ENCODE measurements at places on chromosomes 7 and 10.

GRCh38 chr10:77313066-77313750 lies 324.4 kb downstream of the KCNMA1 start:
- no peak for DNase-seq

- no peak for DNase-seq
Observed at GRCh38 chr10:125187238-125188194, 27.2 kb upstream of the CTBP2 start.

GRCh38 chr10:131312478-131312836 lies 936 bp upstream of the TCERG1L start:
- DNase-seq: peak; percentile 7

DNA sequence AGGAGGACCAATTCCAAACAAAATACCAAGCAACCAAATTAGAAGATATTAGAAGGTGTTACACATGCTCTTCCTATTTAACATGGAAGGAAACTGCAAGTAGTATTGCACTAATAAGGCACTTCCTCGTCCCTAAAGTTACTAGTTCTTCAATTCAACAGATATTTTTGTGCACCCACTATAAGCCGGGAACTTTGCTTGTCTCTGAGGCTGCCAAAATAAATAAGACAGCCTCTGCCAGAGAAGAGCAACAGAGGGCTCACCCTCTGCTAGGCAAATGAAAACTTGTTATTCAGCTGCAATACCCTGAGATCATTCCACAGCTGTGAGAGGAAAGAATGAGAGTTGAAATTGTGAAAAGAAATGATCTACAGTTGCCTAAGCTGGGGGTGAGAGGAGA lies 37.4 kb upstream of the GSAP start:
- no peak for DNase-seq

GRCh38 chr7:133048589-133048988 lies 33.3 kb downstream of the CHCHD3 start:
- DNase-seq: no peak

GRCh38 chr10:5588603-5589002 lies 63.8 kb downstream of the CALML3 start:
- DNase-seq: no peak

GRCh38 chr10:3647074-3647473 lies 137.9 kb downstream of the KLF6 start:
- no peak for DNase-seq

DNA sequence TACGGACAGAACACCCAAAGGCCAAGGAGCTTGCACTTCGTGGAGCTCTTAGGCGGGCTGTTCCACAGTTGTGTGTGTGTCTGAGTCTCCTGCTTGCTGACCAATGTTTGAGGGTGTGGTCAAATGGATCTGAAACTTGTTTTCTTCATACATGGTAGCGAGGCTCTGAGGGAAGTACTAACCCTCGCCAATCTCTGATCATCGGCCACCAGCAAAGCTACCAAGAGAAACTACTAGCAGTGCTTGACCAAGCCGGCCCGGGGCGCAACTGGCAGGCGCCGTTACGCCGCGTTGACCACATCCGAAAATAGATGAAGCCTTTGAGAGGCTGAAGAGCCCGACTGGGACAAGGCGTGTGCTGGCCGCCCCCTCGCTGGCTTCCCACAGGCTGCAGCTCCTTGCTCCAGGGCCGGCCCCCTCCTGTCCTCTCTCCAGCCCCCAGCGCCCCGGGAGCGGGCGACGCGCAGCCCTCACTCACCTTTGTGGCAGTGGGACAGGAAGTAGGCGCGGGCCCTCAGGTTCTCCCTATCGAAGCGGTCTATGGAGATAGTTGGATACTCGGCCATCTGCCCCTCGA lies 384 bp downstream of the DCLRE1C start:
- DNase-seq: peak; percentile 68

- no peak for DNase-seq
Observed at GRCh38 chr7:158588085-158588877, 658 bp upstream of the PTPRN2 start.

DNA sequence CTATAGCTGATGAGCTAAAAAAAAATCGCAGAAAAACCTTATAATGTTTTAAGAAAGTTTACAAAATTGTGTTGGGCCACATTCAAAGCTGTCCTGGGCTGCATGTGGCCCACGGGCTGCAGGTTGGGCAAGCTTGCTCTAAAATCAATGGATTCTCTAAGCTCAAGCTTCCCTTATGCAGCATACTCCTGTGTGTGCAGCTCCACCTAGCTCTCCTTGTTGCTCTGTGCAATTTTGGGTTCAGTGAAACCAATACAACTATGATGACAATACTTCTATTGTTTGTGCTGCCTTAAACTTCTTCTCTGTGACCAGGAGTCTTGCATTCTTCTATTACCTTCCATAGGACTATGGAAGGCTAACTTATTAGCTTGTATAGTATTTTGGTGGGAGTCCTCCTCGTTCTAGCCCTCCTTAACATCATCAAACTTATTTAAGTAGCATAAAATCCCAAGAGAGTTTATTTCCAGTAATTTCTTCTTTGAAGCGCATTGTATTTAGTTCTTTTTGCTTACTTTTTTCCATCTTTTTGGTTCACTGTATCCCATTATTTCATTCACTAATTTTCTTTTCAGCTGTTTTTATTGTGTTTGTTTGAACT lies 170.9 kb upstream of the SMIM30 start:
- DNase-seq: peak; percentile 45

DNA sequence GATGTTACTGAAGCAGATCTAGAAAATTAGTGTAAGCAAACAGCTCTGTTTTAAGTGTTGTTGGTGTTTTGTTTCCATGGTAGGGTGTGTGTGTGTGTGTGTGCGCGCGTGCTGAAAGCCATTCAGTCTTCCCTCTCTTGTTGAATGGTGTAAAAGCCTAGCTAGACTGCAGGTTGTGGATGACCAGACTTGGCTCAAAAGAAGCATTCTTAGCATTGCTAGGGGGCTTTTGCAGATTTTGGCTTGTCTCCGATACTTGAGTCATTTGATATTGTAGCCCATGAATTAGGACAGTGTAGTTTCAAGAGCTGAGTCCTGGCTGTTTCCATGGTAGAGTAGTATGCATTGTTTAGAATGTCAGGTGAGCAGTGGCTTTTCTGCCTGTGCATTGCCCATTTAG lies 99.1 kb downstream of the SND1 start:
- DNase-seq: peak; percentile 54

DNA sequence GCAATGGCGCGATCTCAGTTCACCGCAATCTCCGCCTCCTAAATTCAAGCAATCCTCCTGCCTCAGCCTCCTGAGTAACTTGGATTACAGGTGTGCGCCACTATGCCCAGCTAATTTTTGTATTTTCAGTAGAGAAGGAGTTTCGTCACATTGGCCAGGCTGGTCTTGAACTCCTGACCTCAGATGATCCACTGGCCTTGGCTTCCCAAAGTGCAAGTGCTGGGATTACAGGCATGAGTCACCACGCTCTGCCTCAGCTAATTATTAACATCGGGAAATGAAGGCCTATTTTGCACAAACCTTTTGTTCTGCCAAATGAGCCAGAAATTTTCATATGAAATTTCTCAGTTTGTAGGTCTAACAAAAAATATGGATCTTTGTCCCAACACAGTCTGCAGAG lies 106.7 kb upstream of the ODAD2 start:
- peak; percentile 46 for DNase-seq

DNA sequence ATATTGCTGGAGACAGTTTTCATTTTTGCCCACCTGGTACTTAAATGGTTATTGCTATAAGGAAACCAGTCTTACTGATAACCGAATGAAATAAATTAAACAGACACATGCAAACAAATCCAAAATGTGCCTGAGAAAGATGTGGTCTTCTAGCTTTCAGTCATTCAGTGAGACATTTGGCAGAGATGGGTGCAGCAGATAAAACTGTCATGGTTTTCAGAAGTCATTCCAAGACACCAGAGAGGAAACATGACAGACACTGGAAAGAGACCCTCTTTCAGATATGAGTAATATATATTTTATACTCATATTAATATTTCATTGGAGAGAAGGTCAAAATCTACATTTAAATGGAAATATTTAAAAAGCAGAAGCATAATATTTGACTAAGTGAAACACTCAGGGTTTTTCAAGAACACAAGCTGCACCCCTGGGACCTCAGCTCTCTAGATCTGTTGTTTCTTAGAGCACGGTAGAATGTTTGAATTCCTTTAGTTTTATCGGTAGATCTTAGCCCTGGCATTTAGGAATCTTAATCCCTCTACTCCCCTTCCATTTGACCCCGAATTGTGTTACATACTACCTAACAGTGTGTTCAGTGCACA lies 246.1 kb downstream of the AUTS2 start:
- no peak for DNase-seq

DNA sequence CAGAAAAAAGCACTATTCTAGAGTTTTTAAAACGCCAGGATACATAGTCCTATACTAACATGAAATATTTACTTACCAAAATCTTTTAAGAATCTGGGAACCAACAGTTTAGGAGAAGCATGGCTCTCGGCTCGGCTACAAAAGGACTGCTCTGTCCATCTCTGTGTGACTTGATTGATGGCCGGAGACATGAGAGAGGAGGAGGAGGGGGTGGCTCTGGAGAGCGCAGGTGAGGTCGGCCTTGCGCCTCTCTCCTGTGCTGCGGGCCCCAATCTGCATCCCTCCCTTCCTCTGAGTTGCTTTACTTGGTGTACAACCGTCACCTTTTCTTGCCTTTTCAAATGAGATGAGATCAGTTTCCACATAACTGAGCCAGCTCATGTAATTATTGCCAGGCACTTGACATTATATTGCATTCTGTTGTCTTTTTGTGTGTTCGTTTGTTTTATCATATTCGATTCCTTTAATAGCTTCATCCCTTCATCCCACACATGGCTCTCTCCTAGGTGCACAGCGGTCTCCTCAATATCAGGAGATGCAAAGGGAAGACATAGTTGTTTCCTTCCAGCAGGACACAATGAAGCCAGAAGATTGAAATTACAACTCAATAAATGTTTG lies 87.8 kb upstream of the KLF6 start:
- no peak for DNase-seq

GRCh38 chr10:29998142-29998808 lies 61.1 kb downstream of the JCAD start:
- DNase-seq: peak; percentile 80

DNA sequence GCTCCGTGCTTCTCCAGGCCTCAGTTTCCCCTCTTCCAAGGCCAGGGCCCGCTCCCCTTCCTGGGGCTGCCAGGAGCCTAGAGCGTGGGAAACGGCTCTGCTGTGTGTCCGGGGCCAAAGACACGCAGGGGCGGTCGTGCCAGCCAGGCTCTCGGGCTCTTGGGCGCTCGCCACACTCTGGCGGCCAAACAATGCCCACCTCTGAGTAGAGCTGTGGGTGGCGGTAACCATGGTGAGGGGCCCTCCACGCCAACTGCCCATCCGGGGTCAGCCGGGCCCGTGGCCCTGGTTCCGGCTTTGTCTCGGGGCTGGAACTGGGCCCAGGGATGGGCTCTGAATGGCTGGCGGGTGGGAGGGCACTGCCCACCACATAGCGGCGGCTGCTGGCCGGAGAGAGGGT lies 16.0 kb downstream of the GRIFIN start:
- DNase-seq: no peak

GRCh38 chr10:118804262-118804773 lies 49.5 kb upstream of the CACUL1 start:
- DNase-seq: no peak

DNA sequence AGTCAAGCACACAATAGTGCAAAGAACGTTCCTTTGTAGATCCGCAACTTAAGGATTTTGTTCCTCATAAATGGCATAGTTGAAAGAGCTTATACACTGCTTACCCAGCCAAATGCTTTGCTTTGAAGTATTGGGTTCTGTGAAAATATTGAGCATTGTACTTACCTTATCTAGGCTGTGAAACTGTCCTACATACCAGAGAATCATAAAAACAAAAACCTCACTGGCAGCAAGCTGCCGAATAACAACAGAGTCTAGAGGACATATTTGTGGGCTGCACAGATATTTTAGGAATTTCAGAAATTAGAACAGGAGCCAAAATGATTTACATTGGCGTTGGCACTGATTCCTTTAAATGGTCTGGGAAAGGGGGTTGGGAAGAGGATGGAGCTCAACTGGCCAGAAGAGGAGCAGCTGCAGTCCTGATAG lies 174.8 kb downstream of the RTKN2 start:
- peak; percentile 85 for DNase-seq

DNA sequence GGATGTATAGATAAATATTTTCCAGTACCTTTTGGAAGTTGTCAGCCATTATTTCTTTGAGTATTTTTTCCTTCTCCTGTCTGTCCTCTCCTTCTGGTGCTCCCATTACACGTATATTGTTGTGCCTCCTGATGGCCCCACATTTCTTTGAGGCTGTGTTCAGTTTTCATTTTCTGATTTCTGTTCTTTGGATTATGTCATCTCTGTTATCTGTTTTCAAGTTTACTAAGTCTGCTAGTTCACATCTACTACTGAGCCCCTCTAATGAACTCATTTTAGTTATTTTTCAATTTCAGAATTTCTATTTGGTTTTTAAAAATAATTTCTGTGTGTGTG lies 16.3 kb downstream of the RBM33 start:
- DNase-seq: no peak

GRCh38 chr10:62582804-62583208 lies 208.6 kb downstream of the ZNF365 start:
- DNase-seq: peak; percentile 78

GRCh38 chr10:50369931-50370330 lies 118.6 kb upstream of the ASAH2 start:
- peak; percentile 35 for DNase-seq

GRCh38 chr7:92115821-92116220 lies 18.5 kb downstream of the CYP51A1 start:
- no peak for DNase-seq

- DNase-seq: peak; percentile 50
Observed at GRCh38 chr10:28668363-28669226, 8.7 kb upstream of the BAMBI start.

GRCh38 chr7:29486191-29486700 lies 77.4 kb upstream of the PRR15 start:
- DNase-seq: no peak

DNA sequence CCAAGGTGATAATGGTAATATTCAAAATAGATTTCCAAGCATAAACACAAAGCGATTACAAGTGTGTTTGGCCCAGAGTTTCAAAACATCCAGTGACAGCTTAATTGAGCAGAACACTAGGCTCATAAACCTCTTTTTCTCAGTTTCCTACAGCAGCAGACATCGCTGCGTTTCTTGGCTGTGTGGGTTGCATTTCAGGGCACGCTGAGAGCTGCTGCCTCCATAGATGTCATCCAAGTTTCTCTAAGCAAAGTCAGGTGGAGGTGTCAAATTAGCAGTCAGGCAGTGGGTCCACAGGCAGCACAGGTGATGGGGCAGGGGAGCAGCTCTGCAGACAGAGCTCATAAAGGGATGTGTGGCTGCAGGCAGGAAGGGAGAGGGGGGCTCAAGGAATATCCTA lies 50.5 kb upstream of the COL13A1 start:
- no peak for DNase-seq

DNA sequence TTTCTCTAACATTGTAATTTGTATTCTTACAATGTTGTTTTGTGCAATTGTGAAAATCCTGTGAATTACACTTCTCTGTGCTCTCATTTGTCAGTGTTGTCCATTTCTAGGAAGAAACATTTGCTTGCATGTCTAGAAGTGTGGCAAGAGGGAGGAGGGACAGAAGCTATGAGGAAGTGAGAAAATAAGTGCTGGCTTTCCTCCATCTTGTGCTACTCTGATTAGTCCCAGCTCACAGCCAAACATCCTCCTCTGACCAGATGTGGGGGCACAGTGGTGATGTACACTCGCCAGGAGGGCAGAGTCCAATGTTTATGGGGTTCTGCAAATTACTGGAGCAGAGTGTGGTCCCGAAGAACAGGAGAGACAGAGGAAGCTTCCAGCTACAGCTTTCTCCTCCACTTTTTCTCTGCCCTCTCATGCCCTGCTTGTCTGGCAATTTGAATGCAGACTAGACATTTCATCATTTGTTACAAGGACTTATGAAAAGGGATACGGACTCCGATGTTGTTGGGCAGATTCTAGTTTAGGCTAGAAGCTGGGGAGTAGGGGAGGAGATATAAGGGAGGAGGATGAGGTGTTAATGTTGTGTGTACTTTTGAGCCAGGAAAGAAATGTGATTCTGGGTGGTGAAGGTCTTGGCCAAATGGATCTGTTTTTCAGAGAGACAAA lies 131.0 kb upstream of the C1GALT1 start:
- DNase-seq: peak; percentile 23
